ENCODE measurements at places on chromosomes 2 and 18.

GRCh38 chr18:8435376-8435775 lies 173.9 kb upstream of the RAB12 start:
- no peaks in the 10 kb centered on the region for H3K4me1 ChIP-seq
- H3K4me3 ChIP-seq = no peak overlapping the region
- no peak for DNase-seq
- H3K27ac ChIP-seq = no peak overlapping the region
- H3K36me3 ChIP-seq = no peaks in the 10 kb centered on the region

- no peak overlapping the region for H3K27ac ChIP-seq
- no peaks in the 10 kb centered on the region for H3K36me3 ChIP-seq
These were observed 92.8 kb downstream of the AKAIN1 start for GRCh38 chr18:5104246-5104645.

DNA sequence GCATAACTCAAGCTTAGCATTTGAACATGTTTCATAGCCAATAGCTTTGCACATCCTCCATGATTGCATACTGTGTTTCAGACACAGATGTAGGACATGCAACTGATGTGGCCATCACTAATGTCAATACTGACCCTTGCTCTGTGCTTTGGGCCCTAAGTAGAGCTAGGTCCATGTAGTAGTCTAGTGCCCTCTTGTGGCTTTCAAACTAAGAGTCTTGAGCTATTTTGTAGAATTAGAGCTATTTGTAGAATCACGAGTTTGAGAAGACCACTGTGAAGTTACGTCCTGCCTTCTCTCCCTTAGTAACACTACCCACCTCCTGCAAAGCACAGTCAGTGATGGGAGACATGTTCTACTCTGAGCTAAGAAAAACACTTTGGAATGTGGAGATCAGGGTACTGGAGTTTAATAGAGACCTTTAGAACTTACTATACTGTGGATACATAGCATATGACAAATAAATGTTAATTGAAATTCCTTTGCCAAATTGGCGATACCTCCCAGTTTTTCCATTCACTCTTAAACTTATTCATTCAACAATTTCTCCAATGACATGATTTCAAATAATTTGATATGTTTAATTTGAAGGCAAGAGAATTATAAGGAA lies 306.5 kb upstream of the TNP1 start:
- peaks cover 6% of the 10 kb centered on the region for H3K4me1 ChIP-seq
- no peak overlapping the region for H3K27ac ChIP-seq
- H3K36me3 ChIP-seq = no peaks in the 10 kb centered on the region
- H3K27me3 ChIP-seq = no peaks in the 10 kb centered on the region

- H3K27me3 ChIP-seq = no peaks in the 10 kb centered on the region
- no peak overlapping the region for H3K27ac ChIP-seq
- no peak for DNase-seq
- H3K36me3 ChIP-seq = no peaks in the 10 kb centered on the region
- H3K4me1 ChIP-seq = no peaks in the 10 kb centered on the region
These were observed 42.8 kb upstream of the IL1R1 start for GRCh38 chr2:102099536-102100298.

DNA sequence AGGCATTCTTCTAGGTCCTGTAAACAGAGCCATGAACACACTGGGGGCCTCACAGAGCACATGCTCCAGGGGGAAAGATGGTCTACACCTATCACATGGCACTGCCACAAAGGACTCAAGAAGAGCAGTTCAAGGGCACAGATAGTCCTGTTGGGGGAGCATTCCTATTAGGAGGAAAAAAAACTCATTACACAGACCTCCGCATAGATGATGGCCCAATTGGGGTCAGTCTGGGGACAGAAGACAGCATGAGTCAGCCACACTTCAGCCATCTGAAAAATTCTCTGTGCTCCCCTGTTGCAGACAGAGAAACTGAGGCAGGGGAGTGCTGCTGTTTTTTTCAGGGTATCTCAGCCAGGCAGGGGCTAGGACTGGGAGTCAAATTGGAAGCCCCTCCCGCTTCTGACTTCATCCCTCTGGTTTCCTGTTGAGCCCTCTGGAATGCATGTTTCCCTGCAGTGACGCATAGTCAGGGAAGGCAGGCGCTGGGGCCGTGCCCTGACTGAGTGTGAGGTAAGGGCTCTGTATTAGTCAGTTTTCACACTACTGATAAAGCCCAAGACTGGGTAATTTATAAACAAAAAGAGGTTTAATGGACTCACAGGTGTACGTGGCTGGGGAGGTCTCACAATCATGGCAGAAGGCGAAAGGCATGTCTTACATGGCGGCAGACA lies 67.9 kb downstream of the RHOB start:
- H3K36me3 ChIP-seq = no peaks in the 10 kb centered on the region
- no peak for DNase-seq
- H3K4me1 ChIP-seq = peaks cover 14% of the 10 kb centered on the region
- H3K4me3 ChIP-seq = no peak overlapping the region

DNA sequence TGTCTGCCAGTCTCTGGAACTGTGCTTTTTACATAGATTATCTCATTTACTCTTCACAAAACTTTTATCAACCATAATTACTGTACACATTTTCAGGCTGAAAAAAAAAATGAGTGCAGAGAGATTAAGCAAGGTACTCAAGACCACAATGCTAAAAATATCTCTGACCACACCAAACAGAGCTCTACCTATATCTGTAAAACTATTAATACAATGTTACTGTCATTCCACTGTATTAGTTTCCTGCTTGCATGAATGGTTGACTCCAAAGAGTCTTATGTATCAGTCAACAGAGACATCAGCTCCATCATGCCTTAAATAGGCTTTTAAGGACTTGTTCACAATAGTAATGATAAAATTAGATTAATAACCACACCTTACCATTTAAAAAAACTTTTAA lies 134.7 kb upstream of the CCDC150 start:
- H3K4me1 ChIP-seq = peaks cover 4% of the 10 kb centered on the region
- no peak for DNase-seq
- H3K36me3 ChIP-seq = no peaks in the 10 kb centered on the region
- H3K27ac ChIP-seq = no peak overlapping the region
- no peaks in the 10 kb centered on the region for H3K27me3 ChIP-seq

All from GM12878 (cell line).